Activated CD8-positive, alpha-beta memory T cell treated with anti-CD3 and anti-CD28 coated beads, Interleukin-2, amount 10 ng/mL, durations not matched to agents 7 days and 5 days (primary cell): ENCODE measurements at places on chromosomes 3 and 15.
A peak's percentile ranks its signal among the peaks of the same experiment; 100 is the strongest.

- DNase-seq = peak; percentile 42
These were observed at the start of gene ITGB5 for GRCh38 chr3:124887177-124887931. Gene ITGB5 (minus strand): TSS chr3:124887365. CDS start chr3:124887000, 365 bp downstream.

DNA sequence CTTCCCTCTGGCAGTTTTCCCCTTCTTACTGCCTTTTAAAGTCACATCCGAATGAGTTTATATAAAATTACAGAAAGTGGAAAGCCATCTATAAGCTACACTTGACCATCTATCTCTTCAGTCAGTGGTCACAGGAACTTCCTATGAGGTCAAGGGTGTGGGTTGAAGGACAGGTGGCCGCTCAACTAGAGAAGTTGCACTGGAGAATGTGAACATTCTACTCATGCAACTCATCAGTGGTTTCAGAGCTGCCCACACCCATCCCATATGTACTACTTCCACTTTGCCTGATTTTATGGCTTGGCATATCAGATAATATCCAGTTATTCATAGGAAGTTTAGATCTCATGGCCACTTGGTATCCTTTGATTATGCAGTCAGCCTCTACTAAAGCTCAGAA is 57.4 kb upstream of the TMEM158 start:
- DNase-seq = no peak

GRCh38 chr3:16051691-16052090 is 122.8 kb upstream of the GALNT15 start:
- no peak for DNase-seq

DNA sequence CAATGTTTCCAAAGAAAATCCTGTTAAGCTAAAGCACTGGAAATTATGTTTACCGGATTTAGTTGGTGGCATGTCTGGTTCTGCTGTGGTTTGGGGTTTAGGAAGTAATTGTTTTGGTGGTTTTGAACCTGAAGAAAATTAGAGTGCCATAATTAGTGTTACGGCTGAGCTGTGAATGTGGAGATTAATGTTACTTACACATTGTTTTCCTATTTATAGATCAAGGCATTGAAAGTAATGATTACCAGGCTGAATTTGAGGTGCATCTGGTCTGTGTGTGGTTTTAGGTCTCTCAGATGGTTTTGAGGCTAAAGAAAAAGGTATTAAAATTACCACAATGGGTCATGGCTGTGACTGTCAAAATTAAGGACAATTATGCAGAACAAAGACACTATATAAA is 128.9 kb downstream of the TFG start:
- DNase-seq = no peak

DNA sequence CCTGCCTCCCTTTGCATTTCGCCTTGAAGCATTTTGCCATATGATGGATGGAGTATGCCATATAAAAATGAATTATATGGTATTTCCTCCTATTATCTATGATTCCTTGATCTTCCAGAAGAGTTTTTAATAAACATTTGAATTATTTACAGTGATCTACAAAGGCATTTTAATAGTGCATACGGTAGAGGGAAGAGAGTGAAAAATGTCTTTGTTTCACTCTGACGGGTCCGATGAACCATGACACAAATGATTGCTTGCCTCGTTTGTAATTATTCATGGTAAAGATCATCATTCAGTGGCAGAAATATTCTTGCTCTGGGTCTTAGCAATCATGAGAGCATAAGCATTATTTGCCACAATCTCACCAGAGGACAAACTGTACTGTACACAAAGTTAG is 1010.9 kb downstream of the NTRK3 start:
- no peak for DNase-seq

GRCh38 chr3:24048843-24049242 is 103.8 kb downstream of the NR1D2 start:
- DNase-seq = no peak

DNA sequence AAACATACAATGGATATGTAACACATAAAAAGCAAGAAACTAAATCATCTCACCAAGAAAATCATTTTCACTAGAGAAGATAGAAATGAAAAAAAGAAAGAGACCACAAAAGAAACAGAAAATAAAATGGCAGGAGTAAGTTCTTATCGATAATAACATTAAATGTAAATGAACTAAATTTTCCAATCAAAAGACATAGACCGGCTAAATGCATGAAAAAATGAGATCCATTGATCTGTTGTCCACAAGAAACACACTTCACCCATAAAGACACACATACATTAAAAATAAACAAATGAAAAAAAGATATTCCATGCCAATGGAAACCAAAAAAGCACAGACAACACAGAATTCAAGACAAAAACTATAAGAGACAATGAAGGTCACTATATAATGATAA is 1771.9 kb downstream of the SI start:
- no peak for DNase-seq
